OCI-M1 (cell line): ENCODE measurements at places on chromosomes 1 and 21.

- peak; percentile 72 for DNase-seq
Measured at GRCh38 chr1:51768971-51769588, 109.4 kb downstream of the NRDC start.

- DNase-seq: no peak
Measured at GRCh38 chr1:54816130-54816529, 15.0 kb upstream of the TTC22 start.

DNA sequence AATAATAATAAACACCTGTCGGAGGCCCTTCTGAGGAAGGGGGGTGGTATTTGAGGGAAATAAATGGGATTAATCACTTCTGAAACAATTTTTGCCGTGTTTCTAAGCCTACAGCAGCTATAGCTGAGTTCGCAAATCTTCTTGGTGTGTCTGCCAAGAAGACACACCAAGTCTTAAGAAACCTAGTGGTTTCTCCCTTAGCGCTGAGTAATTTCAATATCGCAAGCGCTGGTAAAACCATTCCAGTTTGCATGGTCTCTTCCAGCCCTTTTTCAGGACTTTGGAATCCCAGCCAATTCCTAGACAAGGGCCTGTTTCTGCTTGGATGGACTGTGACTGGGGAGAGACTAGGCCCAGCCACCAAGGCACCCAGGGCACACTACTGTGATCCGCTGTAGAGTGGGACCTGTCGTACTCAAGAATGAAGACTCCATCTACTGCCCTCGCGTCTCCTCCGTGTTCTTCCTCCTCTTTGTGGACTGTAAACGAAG, 7.5 kb upstream of the LHX8 start:
- no peak for DNase-seq

DNA sequence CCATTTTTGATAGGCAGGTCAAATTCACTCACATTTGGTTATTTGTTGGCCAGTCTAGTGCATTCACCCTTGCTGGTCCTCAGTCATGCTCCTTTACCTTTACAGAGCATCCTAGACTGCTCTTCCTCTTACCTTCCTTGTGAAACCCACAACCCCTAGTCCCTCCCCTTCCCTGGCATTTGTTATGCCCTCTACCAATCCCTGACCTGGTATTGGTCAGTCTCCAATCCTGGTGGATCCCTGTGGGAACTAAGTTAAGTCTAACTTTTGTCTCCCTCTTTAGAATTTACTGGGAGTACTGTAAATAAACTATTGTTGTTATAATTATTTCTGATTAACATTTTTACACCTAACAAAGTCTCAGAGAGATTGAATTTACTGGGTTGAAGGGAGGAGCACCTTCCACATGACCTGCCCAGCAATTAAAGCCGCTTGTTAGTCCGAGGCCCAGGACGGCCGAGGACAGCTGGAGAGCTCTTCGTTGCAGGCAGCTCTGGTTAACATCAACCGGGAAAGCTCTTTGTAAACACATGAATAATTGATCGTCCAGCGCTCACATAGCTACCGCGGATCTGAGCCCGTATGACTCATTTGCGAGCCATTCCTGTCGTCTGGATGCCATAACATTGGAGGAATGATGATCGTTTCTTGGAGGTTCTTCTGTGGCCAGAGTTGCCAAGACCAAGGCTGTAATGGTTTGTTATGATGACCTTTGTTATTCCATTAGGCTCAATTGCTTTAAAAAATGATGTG, 31.9 kb downstream of the MTARC1 start:
- DNase-seq: no peak
